ENCODE measurements at places on chromosomes 5 and 9. TPM values are rescaled to one million over a fixed set of nuclear protein-coding genes. Genes with fewer than 3 reads are reported as not detected.

GRCh38 chr9:90830977-90831376, 29.4 kb downstream of the SYK start:
- no peak for DNase-seq

DNA sequence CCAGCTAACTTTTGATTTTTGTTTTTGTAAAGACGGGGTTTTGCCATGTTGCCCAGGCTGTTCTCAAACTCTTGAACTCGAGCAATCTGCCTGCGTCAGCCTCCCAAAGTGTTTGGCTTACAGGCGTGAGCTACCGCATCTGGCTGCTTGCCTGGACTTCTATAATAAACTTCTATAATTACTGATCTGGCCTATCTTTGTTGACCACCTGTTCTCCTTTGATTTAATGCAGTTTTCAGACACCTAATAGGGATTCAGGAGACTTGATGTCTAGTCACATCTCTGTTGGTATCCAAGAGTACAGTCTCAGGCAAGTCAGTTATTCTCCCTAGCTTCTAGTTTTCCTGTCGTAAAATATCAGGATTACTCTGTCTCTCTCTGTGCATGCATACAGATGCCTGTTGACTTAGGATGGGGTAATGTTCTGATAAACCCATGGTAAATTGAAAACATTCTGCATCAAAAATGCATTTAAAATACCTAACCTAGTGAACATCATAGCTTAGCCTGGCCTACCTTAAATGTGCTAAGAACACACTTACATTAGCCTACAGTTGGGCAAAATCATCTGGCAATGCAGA, 51.5 kb upstream of the NR3C1 start:
- no peak for DNase-seq

DNA sequence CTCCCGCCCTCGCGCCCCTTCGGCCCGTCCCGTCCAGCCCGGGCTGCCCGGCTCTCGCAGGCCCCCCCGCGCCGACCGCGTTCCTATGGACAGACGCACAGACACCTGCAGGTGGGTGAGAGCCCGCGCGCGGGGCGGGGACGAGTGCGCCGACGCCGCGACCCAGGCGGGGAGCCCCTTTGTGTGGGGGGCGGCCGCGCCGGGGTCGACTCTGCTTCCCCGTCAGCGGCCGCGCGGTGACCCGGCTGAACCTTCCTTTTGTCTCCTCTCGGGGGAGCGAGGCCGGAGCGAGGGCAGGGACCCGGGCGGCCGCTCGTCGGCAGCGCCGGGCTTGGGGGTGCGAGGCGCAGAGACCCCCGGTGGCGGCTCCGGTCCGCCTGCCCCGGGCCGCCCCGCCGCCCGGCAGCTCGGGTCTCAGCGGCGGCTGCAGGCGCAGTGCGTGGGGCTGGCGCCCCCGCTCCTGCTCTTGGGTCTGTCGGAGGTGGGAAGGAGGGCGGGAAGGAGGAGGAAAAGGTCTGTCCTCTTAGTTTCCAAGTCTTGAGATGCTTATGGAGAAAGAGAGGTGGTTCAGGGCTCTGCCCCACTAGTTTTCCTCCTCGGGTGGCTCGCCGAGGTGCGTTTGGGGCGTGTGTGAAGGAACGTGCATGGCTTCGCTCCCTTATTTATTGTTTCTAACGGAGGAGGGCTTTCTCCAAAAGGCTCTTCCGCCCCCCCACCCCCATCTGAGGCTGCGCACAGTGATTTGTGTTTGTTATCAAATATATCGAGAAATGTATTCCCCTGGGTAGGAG, 576 bp downstream of the KIAA1958 start:
- peak; percentile 22 for DNase-seq

GRCh38 chr9:38107811-38108304, 38.8 kb upstream of the SHB start:
- DNase-seq, result no peak

GRCh38 chr5:53991942-53992341, 318.4 kb downstream of the ARL15 start:
- no peak for DNase-seq

GRCh38 chr5:32984851-32985610, 273.9 kb downstream of the NPR3 start:
- DNase-seq, result peak; percentile 66

DNA sequence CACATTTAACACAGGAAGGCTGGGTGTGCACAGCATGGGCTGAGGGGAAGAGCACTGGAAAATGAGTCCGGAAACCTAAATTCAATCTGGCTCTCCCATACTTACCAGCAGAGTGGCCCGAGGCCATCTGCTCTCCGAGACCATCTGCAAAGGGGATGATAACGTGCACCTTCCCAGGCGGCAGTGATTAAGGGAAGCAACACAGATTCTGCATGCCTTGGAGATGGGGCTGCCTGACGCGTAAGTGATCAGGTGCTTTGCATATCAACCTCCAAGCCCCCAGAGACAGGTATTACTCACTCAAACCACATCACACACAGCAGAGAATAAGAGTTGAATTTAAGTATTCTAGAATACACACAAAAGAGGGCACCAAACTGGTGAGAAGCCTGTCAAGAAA, 9.1 kb downstream of the EPB41L4B start:
- no peak for DNase-seq

GRCh38 chr9:110047955-110048402, 160.0 kb downstream of the C9orf152 start:
- DNase-seq, result no peak

DNA sequence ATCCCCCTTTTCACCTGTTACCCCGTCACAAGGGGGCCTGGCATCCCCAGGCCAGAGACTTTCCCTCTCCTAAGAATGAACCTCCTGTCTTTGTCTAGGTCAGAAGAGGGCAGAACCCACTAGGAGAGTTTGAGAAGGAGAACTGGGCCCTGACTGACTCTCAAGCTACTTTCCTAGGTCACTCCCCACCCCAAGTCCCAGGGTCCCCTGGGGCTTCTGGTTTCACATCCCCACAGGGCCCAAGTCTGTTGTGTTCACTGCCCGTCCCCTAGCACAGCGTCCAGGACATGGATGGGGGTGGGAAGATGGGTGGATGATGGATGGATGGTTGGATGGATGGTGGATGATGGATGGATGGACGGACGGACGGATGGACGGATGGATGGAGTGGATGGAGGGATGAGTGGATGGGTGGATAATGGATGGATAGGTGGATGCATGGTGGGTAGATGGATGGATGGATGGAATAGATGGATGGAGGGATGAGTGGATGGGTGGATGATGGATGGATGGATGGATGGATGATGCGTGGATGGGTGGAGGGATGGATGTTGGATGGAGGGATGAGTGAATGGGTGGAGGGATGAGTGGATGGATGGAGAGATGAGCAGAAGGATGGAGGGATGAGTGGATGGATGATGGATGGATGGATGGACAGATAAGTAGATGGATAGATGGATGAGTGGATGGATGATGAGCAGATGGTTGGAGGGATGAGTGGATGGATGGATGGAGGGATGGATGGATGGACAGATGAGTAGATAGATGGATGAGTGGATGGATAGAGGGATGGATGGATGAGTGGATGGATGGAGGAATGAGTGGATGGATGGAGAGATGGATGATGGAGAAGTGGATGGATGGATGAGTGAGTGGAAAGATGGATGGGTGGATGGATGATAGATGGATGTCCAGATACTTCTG, 50.6 kb downstream of the KCNT1 start:
- DNase-seq, result no peak

DNA sequence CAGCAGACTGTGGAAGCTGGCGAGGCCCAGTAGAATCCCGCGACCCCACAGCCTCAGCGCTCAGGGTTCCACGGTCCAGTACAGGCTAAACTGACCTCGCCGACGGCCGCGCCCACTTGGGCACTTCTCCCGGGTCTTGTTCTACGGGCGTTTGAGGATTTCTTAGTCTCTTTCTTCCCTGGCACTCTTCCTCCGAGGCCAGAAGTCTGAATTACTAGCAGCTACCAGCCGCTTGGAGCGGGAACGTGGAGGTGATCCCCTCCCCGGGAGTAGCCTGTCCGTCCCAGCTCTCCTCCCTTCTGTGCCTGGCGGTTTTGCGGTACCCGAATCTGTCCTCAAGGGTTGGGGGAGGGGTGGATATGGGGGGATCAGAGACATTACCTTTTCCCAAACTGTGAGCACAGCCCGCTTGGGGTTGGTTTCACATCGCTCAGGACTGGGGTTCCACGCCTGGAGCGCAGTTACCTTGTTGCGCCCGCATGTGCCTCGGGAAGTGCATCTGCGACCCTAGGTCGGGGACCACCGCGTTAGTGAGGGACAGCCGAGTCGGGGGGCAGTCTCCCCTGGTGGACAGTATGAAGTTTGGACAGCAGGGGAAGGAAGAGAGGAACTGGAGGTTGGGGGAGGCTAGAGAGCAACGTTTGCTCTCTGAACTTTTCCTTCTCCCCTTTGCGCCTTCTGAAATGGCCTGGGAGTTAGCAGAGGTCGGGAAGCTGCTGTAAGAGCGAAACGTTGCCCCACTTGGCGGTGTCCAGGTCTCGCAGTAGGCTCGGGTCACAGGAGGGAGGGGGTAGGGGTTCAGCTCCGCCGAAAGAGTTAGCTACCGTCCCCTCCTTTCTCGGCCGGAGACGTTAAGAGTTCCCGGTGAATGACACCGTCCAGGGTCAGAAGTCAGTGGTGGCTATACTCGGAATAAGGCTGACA, 190.8 kb downstream of the MEF2C start:
- no peak for DNase-seq

GRCh38 chr5:178389026-178389729, 156.6 kb upstream of the PHYKPL start:
- no peak for DNase-seq

DNA sequence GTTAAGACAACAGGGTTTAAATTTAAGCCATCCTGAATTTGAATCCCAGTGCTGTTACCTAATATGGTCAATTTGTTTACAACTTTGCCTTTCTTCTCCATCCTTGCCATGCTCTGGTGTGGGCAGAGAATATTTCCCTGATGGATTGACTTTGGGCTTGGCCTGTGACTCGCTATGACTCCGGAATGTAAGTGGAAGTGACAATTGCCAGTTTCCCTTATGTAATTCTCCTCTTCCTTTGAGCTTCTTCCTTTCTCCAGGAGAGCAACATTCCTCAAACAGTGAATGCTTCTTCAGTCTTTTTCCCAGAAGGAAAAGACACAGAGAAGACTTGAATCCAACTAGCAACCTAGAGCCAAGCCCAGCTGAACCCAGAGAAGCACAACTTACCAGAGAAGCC, 159.1 kb downstream of the LURAP1L start:
- DNase-seq, result peak; percentile 53

DNA sequence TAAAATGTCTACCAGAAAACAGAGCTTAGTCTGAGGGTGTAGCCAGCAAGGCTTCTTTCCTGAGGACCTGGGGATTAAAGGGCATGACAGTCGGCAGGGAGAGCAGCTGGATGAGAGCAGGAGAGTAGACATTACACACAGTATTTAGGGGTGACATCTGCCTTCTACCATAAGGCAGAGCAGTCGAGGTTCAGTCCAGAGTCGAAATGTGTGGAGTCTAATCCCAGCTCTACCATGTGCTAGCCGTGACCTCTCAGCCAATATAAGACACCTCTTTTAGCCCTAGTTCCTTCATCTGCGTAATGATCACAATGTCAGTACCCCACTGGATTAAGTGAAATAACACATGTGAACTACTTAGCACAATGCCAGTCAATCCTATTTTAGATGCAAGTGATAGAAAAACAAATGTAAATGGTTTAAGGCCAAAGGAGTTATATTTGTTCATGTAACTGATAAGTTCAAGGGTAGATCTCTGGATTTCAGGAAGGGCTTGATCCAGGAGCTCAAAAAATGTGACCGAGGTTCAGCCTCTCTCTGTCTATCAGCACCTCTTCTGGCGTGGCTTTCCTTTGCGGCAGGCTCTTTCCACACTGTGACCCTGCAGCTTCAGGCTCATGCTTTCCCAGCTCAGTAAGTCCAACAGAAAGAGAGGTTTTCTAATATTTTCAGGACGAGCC, 16.2 kb upstream of the CPLX2 start:
- no peak for DNase-seq

GRCh38 chr5:150350524-150351344, 6.8 kb upstream of the TCOF1 start:
- peak; percentile 86 for DNase-seq

- no peak for DNase-seq
These were observed 37.6 kb downstream of the ELL2 start for GRCh38 chr5:95923918-95924544.

DNA sequence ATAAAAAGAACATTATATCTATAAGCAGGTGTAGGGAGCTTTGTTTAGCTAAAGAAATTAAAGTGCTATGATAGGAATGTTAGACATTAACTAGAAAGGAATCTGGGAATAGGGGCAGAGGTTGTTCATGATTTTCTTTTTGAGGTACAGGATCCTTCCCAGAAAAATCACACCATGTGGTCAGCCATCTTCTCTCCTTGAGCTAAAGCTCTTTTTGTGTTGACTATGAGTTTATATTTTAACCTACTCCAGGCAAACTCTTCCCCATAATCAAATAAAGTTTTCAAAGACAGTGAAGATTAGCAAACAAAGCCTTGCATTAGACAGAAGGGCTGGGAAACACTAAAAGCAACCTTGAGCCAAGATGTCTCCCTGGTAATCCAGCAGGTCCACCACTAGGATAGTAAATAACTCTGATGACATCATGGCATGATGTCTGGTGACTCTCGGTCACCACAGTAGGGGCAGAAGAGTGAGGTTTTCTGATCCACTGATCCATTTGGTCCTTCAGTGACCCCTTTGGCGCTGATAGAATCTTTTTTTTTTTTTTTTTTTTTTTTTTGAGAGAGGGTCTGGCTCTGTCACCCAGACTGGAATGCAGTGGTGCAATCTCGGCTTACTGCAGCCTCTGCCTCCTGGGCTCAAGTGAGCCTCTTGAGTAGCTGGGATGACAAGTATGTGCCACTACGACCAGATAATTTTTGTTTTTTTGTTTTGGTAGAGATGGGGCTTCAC, 30.6 kb upstream of the IL6ST start:
- DNase-seq, result no peak

- DNase-seq, result no peak
These were observed 139.4 kb upstream of the RAI14 start for GRCh38 chr5:34516686-34517085.

GRCh38 chr5:147854894-147855773, 23.4 kb upstream of the SCGB3A2 start:
- DNase-seq, result no peak

DNA sequence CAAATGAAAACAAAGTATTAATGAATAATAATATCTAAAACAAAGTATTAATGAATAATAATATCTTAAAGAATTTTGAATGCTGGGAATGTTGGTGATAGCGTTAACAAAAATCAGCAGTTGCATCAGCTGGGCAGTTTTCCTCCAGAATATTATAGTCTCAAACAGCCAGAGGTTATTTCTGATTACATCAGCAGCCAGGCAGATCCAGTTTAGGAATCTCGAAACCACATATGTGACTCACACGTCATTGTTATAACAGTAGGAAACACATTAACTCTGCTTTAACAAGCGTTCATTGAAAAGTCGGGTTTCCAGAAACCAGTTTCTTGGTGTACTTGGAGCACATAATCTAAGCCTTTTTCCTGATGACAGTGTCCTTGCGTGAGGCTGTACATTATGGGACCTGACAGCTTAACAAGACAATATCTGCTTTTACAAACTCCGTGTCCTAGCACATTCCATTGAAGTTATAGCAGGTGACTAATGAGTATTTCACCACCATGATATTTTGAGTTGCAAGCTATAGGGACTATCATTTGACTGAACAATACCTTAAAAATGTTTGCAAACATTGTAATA, 559.5 kb upstream of the KLF4 start:
- peak; percentile 92 for DNase-seq

Gene PCDHGA4
- total RNA-seq, result 1.4 TPM

Gene SLC6A7
- not detected for total RNA-seq

Gene SLC46A2
- total RNA-seq, result not detected

Gene RNF224
- total RNA-seq, result 0.86 TPM

Gene HEXB
- 438 TPM for total RNA-seq

Gene IL5
- not detected for total RNA-seq

Gene SAXO1
- not detected for total RNA-seq

Gene PTCD2
- total RNA-seq, result 17.3 TPM

Gene CXCL14
- total RNA-seq, result not detected

Gene CCDC112
- total RNA-seq, result 23.3 TPM

Gene PDGFRB
- total RNA-seq, result 55.9 TPM

Gene CDKN2B-AS1
- not detected for total RNA-seq
